ENCODE measurements at places on chromosomes 6 and 20. TPM values are rescaled to one million over a fixed set of nuclear protein-coding genes. Genes with fewer than 3 reads are reported as not detected.

ARHGAP40 gene
- 1.2 TPM for total RNA-seq

EPPIN gene
- not detected for total RNA-seq

CLDN20 gene
- total RNA-seq = not detected

ADTRP gene
- total RNA-seq = 1.2 TPM

NPEPL1 gene
- total RNA-seq = 17.4 TPM

CCDC170 gene
- total RNA-seq = 0.29 TPM

SLC32A1 gene
- not detected for total RNA-seq

ZNF343 gene
- total RNA-seq = 8.6 TPM

DNAH8 gene
- not detected for total RNA-seq

LY6G6D gene
- not detected for total RNA-seq

SNAP25 gene
- 4.3 TPM for total RNA-seq

BPIFB4 gene
- not detected for total RNA-seq

SEC23B gene
- total RNA-seq = 69.3 TPM

ZC2HC1B gene
- total RNA-seq = not detected

KIAA0408 gene
- total RNA-seq = 1.4 TPM

PRSS16 gene
- total RNA-seq = 2.8 TPM

ARFGEF3 gene
- total RNA-seq = under 0.01 TPM

ZNFX1 gene
- 18.1 TPM for total RNA-seq

FIG4 gene
- total RNA-seq = 18.1 TPM

EYS gene
- total RNA-seq = under 0.01 TPM

MLN gene
- not detected for total RNA-seq

MRAP2 gene
- total RNA-seq = not detected
